ENCODE measurements at places on chromosomes 2 and 18.

DNA sequence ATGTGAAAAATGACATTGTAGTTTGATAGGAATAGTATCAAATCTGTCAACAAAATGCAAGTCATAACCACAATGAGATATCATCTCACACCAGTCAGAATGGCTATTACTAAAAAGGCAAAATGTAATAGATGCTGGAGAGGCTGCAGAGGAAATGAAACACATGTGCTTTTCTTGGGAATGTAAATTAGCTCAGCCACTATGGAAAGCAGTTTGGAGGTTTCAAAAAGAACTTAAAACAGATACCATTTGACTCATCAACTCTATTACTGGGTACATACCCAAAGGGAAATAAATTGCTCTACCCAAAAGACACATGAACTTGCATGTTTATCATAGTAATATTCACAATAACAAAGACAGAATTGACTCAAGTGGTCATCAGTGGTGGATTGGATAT lies 572.6 kb downstream of the TRIB2 start:
- DNase-seq: no peak

GRCh38 chr2:52810460-52810859 lies 957.1 kb upstream of the CHAC2 start:
- DNase-seq: peak; percentile 32

- DNase-seq: no peak
Measured at GRCh38 chr2:131050896-131051295, 42.4 kb downstream of the FAM168B start.

- DNase-seq: no peak
Measured at GRCh38 chr18:75053028-75053629, 155.8 kb downstream of the PTGR3 start.

DNA sequence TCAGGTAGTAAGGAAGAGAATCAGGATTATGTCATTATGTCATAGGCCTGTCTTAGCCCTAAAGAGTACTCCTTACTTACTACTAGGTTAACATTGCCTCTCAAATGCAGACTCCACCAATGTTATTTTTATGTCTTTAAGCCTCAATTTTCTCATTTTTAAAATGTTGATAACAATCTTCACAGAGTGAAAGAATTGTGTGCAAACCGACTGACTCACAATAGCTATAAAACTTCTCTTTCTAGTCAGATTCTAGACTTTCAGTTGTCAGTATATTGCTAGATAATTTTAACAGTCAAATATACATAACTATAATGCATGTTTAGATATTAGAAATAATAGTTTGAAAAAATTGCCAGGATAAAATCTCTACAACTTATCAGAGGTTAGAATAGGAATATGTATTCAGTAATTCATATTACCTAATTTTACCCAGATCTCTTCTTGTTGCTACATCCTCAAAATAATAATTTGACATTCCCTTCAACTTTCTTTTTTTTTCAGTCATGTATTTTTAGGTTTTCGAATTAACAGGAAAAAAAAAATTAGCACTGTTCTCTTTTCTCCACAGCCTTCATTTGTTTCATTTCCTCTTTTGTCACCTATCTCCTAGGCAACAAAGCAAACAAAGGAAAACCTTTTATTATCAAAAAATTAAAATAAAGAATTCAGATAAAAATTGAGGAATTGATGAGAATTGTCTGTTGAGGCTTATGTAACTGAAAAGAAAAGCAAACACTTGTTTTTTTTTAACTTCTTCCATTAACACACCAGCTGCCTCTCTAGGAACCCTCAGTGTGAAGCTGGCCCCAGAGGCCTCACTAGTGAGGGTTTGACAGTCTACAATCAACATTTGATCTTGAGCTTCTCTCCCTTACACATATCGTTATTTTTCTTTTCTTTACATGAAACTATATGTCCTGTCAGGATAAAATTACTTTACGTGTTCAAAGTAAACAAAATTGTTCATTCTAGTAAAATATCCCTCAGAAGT lies 279.0 kb downstream of the CALCRL start:
- peak; percentile 79 for DNase-seq

DNA sequence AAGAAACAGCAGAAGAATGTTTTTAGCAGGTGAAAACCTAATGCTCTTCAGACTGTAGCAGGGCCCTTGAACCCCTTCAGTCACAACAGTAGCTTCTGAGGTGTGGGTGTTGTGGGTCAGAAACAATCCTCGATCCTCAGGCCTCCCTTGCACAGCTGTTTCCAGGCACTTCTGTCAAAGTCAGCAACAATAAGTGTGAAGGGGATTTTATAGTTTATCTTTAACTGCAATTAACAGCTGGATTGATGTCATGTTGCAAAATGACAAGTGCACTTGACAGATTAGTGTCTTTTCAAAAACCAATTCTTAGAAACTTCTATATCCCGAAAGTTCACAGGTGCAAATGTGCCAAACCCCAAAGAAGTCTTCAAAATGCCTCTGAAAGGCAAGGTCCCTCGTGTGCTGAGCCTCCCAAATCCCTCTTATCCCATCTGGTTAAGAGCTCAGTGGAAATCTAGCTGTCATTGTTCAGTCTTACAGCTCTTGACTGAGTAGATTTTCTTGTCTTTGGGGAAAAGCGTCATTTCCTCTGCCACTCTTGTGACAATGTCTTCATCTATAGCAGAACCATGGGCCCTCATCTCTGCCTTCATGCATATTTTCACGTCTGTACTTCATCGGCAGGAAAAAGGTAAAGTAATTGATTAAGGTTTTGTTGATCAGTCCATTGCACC lies 29.6 kb downstream of the M1AP start:
- DNase-seq: no peak

DNA sequence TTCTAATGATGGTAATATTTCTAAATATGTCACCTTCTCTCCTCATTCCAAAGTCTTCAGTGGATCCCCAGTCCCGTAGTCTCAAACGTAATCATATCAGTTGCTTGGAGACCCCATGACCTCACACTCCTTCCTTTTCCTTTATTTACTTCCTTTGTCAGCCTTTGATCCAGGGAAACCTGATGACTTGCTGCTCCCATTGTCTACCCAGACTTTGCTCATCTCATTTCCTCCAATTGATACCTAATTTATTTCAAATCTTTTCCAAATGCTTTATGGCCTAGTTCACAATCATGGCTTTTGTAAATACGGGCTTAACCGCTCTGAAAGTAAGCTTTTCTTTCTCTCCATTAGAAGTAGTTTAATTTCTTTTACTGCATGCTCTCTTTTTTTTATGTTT lies 402.4 kb upstream of the CYRIA start:
- no peak for DNase-seq

- DNase-seq: no peak
Measured at GRCh38 chr2:240129731-240130392, 6.2 kb downstream of the COPS9 start.

DNA sequence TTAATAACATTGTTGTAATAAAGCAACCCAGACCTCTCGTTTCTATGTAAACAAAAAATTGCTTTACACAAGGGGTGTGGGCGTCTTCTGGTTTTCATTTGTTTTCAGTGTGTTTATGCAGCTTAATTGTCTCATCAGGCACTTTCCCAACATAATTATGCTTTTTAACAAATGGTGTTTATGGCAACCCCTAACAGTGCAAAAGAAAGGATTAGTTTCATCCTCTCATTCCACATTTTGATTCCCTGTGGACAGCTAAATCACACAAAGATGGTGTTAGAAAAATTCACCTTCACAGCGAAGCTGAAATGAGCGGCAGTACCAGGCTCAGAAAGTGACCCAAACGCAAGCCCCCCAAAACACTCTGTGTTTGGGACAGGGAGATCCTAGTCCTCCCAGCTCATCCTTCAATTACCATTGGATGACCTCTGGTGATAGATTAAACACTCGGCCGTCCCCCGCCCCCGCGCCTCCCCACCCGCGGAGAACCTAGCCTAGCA lies 724 bp downstream of the FTCDNL1 start:
- peak; percentile 15 for DNase-seq

DNA sequence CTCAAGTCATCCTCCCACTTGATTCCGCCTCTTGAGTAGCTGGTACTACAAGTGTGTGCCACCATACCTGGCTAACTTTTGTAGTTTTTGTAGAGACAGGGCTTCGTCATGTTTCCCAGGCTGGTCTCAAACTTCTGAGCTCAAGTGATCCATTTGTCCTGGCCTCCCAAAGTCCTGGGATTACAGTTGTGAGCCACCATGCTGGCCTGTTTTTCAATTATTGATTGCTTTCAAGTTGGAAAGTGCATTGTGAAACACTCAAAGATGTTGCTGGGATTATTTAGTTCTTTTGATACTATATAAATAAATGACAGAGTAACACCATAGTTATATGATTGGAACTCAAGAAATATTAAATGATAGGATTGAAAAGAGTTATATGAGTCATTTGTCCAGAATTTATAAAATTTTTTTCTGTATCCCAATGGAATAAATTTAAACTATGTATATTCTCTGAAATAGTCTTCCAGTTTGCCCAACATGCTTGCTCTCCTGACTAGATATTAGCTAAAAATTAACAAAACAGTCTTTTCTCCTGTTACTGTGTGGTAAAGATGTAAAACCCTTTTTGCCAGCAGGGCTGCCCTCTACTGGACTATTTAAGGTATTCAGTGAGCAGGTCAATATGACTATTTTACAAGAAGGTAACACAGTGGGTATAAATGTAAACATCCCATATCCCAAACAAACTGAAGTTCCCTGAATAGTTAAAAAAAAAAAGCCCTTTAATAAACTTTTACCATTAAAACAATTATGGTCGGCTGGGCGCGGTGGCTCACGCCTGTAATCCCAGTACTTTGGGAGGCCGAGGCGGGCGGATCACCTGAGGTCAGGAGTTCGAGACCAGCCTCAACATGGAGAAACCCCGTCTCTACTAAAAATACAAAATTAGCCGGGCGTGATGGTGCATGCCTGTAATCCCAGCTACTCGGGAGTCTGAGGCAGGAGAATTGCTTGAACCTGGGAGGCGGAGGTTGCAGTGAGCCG lies 42.7 kb downstream of the ACSL3 start:
- peak; percentile 61 for DNase-seq

- no peak for DNase-seq
Measured at GRCh38 chr2:105909215-105909614, 164.5 kb downstream of the NCK2 start.

GRCh38 chr2:199810422-199811171 lies 40.4 kb downstream of the FTCDNL1 start:
- peak; percentile 46 for DNase-seq

DNA sequence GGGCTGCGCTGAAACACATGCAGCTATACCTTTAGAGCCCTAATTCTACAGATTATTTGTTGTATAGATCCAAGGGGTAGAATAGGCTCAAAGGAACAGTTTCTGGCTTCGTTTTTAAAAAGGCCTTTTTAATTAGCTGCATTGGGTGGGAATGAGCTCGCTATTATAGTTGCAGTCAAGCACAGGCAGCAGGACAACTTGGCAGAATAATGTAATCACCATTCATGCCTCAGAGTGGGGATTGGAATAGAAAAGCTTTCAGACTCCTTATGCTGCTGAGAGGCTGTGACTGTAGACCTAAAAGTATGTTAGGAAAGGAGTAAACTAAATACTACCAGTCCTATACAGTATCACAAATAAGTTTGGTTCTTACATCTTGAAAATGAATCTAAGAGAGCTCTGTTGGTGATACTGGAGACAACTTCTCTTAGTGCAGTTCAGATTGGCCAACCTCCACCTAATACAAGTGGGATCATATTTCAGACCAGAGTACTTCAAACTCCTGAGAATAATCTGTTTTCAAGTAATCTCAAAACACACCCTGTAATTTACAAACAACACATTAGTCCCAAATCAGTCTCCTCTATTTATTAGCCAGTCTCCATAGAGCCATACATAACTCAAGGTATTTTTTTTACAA lies 121.4 kb downstream of the ANTXR1 start:
- DNase-seq: no peak

- no peak for DNase-seq
Measured at GRCh38 chr2:207182911-207183310, 17.2 kb upstream of the KLF7 start.

DNA sequence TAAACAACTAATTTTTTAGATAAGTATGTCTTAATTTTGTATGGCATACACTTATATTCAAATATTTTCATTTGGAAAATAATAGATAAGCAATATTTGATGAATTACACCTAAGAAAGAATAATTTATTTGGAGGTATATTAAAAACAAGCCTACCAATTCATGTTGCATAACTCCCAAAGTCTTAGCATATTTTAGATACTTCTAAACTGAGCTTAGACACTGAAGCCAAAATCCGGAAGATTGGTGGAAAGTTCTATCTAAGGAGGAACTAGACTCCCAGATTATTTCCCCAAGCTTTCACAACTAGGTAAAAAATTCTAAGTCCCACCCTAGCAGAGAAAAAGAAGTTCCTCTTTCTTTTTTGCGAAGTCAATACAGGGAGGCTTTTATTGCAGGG lies 221.0 kb upstream of the MMADHC start:
- DNase-seq: peak; percentile 35

- DNase-seq: no peak
Measured at GRCh38 chr18:39620551-39621168, 2055.1 kb upstream of the CELF4 start.

DNA sequence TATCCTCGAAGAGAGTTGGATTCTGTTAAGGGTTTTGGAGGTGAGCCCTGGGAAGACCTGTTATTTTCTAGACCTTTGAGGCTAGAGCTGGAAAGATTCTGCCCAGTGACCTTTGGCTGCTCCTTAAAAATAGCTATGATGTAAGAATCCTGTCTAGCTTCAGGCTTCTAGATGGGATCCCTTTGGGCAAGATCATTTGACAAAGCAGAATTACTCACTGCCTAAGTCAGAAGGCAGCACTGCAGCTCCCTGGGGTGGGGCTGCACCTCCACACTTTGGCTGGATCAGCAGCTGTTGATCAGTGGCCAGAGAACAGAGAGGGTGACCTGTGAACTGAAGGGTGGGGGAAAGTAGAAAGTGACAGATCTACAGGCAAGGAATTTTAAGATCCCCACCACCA lies 103.8 kb downstream of the ASAP2 start:
- peak; percentile 94 for DNase-seq

DNA sequence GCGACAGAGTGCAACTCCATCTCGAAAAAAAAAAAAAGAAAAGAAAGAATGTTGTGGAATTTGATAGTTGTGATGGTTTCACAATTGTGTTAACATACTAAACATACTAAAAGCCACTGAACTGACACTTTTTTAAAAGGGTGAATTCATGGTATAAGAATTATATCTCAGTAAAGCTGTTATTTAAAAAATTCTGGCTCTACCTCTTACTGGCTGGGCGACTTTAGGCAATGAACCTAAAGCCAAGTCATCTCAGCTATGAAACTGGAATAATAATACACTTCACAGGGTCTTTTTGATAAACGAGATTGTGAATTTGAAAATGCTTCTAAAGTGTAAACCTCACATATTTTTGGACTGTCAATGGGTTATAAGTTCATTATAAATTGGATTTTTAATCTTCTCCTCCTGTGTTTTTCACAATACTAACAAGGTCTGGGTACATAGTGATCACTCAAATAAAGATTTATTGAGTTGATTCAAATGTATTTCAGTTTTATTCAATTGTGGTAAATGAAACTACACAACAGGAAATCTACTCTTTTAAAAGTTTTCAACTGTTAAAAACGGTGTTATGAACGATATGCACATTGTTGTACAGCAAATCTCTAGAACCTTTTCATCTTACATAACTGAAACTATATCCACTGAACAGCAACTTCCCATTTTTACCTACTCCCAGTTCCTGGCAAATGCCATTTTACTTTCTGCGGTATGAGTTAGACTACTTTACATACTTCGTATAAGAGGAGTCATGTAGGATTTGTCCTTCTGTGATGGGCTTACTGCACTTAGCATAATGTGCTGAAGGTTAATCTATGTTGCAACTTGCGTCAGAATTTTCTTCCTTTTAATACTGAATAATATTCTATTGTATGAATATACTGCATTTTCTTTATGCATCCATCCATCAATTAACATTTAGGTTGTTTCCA lies 43.0 kb upstream of the GTF2A1L start:
- no peak for DNase-seq

- no peak for DNase-seq
Measured at GRCh38 chr2:214856137-214856536, 46.7 kb upstream of the BARD1 start.

Measured in muscle of leg (tissue), 16 donors.